ENCODE measurements at places on chromosomes 3 and 15. TPM values are rescaled to one million over a fixed set of nuclear protein-coding genes. Genes with fewer than 3 reads are reported as not detected.

The IL17RE gene
- 3.0 TPM for total RNA-seq

The NLGN1 gene
- 15.7 TPM for total RNA-seq

The PCNP gene
- 193 TPM for total RNA-seq

The SHC4 gene
- 0.63 TPM for total RNA-seq

The DOCK3 gene
- 5.5 TPM for total RNA-seq

DNA sequence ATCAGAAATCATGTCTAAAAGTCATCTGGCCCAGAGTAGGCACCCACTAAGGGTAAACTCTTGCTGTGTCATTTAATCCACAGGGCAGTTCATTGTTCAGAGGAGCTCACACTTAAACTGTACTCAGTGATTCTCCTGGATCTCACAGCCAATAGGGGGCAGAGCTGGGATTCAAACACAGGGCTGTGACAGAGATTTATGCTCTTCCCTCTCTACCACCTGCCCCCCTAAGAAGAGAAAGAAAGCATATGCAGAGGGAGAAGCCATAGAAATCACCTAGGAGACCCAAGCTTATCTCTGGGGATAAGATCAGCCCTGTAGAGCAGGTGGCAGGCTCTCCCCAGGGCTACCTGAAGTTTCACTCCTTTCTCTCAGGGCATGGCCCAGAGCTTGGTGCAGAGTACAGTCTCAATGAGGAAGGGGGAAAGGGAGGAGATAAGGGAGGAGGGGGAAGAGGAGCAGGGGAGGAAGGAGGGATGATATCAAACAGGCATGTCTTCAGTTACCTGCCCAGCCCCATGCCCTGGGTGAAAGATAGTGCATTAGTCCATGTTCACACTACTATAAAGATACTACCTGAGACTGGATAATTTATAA is 51.8 kb upstream of the ADPGK start:
- H3K27ac ChIP-seq: no peak overlapping the region
- peak; percentile 50 for DNase-seq
- no peaks in the 10 kb centered on the region for H3K36me3 ChIP-seq
- H3K27me3 ChIP-seq: no peaks in the 10 kb centered on the region
- peaks cover 13% of the 10 kb centered on the region for H3K4me1 ChIP-seq
- no peak overlapping the region for H3K4me3 ChIP-seq

- H3K4me1 ChIP-seq: peaks cover 31% of the 10 kb centered on the region
- DNase-seq: no peak
- H3K27me3 ChIP-seq: no peaks in the 10 kb centered on the region
- no peaks in the 10 kb centered on the region for H3K36me3 ChIP-seq
These were observed 5.4 kb upstream of the RFX7 start for GRCh38 chr15:56249092-56249491.

- no peak overlapping the region for H3K27ac ChIP-seq
- no peaks in the 10 kb centered on the region for H3K27me3 ChIP-seq
- no peaks in the 10 kb centered on the region for H3K36me3 ChIP-seq
- no peak for DNase-seq
- no peak overlapping the region for H3K4me3 ChIP-seq
- peaks cover 5% of the 10 kb centered on the region for H3K4me1 ChIP-seq
These were observed 5.5 kb downstream of the ADGRG7 start for GRCh38 chr3:100614941-100615340.

GRCh38 chr3:48634661-48635221 is 520 bp downstream of the SLC26A6 start:
- peak; percentile 72 for DNase-seq
- H3K27ac ChIP-seq: peak overlapping the region; percentile 36
- peaks cover 28% of the 10 kb centered on the region for H3K36me3 ChIP-seq
- H3K27me3 ChIP-seq: no peaks in the 10 kb centered on the region
- H3K4me3 ChIP-seq: peak overlapping the region; percentile 84
- peaks cover 32% of the 10 kb centered on the region for H3K4me1 ChIP-seq

GRCh38 chr3:66825375-66825774 is 172.7 kb upstream of the KBTBD8 start:
- H3K4me1 ChIP-seq: peaks cover 12% of the 10 kb centered on the region
- no peaks in the 10 kb centered on the region for H3K27me3 ChIP-seq
- DNase-seq: no peak
- no peak overlapping the region for H3K4me3 ChIP-seq
- no peaks in the 10 kb centered on the region for H3K36me3 ChIP-seq

DNA sequence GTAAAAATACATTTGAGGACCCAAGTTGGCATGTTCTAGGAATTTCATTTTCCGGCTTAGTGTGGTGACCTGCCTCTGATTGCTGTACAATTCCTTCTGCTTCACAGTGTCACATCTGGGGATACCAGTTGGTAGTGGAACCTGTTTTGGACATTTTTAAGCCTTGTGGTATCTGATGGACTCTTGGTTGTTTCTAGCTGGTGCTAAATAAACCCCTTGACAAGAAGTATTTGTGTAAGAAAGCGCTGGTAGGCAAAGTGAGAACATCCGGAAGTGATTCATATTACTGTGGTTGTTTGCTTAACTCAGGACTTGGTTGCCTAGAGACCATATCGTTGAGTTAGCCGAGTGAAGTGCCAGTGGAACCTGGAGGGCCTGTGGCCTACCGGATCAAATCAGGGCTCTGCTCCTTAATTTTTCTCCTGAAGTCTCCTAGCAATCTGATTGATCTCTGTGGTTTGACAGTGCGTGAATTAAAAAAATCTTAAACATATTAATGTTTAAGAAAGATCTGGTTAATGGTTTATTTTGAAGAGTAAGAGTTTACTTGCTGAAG is 12.8 kb downstream of the IQGAP1 start:
- peaks cover 60% of the 10 kb centered on the region for H3K4me1 ChIP-seq
- peak overlapping the region; percentile 97 for H3K27ac ChIP-seq
- DNase-seq: peak; percentile 49
- H3K4me3 ChIP-seq: peak overlapping the region; percentile 50
- H3K27me3 ChIP-seq: no peaks in the 10 kb centered on the region
- H3K36me3 ChIP-seq: no peaks in the 10 kb centered on the region

DNA sequence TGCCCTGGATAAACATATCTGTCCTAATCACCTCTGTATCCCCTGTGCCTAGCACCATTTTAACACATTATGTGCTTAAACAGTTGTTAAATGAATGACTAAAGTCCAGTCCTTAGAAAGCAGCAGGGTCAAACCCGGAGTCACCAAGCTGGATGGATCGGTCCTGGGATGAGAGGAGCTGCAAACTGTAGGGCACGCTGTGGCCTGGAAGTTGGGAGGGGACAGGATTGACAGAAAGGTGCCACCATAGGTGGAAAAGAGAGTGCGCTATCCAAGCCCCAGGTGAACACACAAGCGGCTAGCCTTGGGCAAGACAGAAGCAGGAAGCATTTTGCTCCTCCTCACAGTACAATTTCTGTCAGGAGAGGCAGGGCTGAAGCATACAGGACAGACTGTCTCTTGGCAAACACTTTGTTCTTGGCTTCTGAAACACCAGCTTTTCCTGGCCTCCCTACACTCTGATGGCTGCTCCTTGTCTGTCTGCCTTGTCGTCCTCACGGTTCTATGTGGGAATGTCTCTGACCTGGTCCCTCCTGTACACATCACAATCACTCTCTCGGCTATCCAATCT is 48.4 kb upstream of the KY start:
- H3K4me1 ChIP-seq: no peaks in the 10 kb centered on the region
- H3K27me3 ChIP-seq: peaks cover 35% of the 10 kb centered on the region
- no peak for DNase-seq
- H3K36me3 ChIP-seq: no peaks in the 10 kb centered on the region
- no peak overlapping the region for H3K27ac ChIP-seq
- no peak overlapping the region for H3K4me3 ChIP-seq

DNA sequence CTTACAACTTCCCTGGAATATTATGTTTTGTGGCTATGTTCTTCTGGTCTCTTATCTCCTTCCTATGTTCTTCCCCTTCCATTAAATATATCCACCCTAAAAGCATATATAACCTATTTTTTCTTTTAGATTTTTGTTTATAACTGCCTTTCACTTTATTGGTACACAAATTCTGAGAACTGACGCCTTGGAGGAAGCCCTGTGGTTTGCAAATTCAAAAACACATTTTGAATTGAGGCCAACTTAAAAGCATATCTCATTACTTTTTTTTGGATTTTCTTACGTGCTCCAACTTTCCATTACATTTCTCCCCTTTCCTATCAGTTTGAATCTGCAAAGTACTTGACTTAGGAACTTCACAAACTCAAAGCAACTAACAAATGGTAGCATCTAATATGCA is 15.3 kb upstream of the COLQ start:
- no peaks in the 10 kb centered on the region for H3K4me1 ChIP-seq
- H3K4me3 ChIP-seq: no peak overlapping the region
- no peaks in the 10 kb centered on the region for H3K27me3 ChIP-seq
- no peak overlapping the region for H3K27ac ChIP-seq

GRCh38 chr15:74449643-74450205 is 11.2 kb downstream of the UBL7 start:
- no peak overlapping the region for H3K27ac ChIP-seq
- no peak for DNase-seq
- H3K27me3 ChIP-seq: no peaks in the 10 kb centered on the region
- H3K4me1 ChIP-seq: peaks cover 17% of the 10 kb centered on the region

GRCh38 chr15:29669823-29670222 is 152.4 kb downstream of the TJP1 start:
- H3K4me1 ChIP-seq: peaks cover 26% of the 10 kb centered on the region
- H3K27ac ChIP-seq: no peak overlapping the region
- no peak overlapping the region for H3K4me3 ChIP-seq
- H3K36me3 ChIP-seq: no peaks in the 10 kb centered on the region
- H3K27me3 ChIP-seq: 0 out of 2 replicates have a peak, but pooled peaks cover 2% of the 10 kb centered on the region
